ENCODE measurements at places on chromosomes 4 and X.

GRCh38 chrX:43003939-43004338, 226.0 kb upstream of the PPP1R2C start:
- no peak overlapping the region for H3K4me3 ChIP-seq
- DNase-seq: no peak
- H3K36me3 ChIP-seq: no peaks in the 10 kb centered on the region
- H3K27ac ChIP-seq: no peak overlapping the region

DNA sequence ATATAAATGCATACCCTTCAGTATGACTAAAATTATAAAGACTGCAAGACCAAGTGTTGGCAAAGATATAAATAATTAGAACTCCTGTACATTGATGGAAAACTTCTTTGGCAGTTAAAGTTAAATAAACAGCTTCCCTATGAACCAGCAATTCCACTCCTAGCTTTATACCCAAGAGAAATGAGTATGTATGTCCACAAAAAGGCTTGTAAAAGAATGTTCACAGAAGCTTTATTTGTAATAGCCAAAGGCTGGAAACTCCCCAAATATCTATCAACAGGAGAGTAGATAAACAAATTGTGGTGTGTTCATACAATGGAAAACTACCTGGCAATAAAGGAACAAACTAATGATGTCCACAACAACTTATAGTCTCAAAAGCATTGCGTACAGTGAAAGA, 184.8 kb downstream of the AMELX start:
- H3K27ac ChIP-seq: no peak overlapping the region
- no peaks in the 10 kb centered on the region for H3K27me3 ChIP-seq
- no peaks in the 10 kb centered on the region for H3K36me3 ChIP-seq
- DNase-seq: no peak
- H3K4me3 ChIP-seq: no peak overlapping the region
- H3K4me1 ChIP-seq: no peaks in the 10 kb centered on the region

GRCh38 chr4:67327245-67328017, 217.9 kb downstream of the CENPC start:
- H3K27me3 ChIP-seq: no peaks in the 10 kb centered on the region
- H3K36me3 ChIP-seq: no peaks in the 10 kb centered on the region
- no peaks in the 10 kb centered on the region for H3K4me1 ChIP-seq
- H3K4me3 ChIP-seq: no peak overlapping the region
- DNase-seq: peak; percentile 65

- no peak overlapping the region for H3K4me3 ChIP-seq
- DNase-seq: no peak
- H3K36me3 ChIP-seq: no peaks in the 10 kb centered on the region
- no peak overlapping the region for H3K27ac ChIP-seq
Observed at GRCh38 chr4:28890949-28891775, 1829.0 kb upstream of the PCDH7 start.

GRCh38 chr4:114857831-114858230, 255.6 kb downstream of the NDST4 start:
- H3K27me3 ChIP-seq: no peaks in the 10 kb centered on the region
- no peaks in the 10 kb centered on the region for H3K36me3 ChIP-seq
- no peak overlapping the region for H3K4me3 ChIP-seq
- no peak for DNase-seq
- H3K27ac ChIP-seq: no peak overlapping the region

DNA sequence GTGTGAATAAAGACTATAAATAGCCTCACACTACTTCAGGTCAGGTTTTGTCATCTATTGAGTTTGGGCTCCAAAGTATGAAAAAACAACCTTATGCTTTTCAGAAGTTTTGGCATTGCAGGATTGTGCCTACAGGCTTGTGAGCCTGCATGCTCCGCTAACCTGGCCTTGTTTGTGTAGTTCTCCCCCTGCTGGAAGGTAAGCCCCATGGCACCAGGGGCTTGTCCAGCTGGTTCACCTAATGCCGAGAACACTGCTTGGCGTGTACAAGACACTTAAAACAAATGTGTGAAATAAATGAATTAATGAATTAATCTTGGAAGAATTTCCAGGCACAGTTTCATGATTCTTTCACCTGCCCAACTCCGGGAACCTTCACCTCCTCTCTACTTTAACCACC, 1.8 kb upstream of the HSD17B10 start:
- peaks cover 4% of the 10 kb centered on the region for H3K4me1 ChIP-seq
- no peak overlapping the region for H3K27ac ChIP-seq
- no peak overlapping the region for H3K4me3 ChIP-seq
- DNase-seq: peak; percentile 90
- H3K36me3 ChIP-seq: peaks cover 5% of the 10 kb centered on the region
- peaks cover 2% of the 10 kb centered on the region for H3K27me3 ChIP-seq

DNA sequence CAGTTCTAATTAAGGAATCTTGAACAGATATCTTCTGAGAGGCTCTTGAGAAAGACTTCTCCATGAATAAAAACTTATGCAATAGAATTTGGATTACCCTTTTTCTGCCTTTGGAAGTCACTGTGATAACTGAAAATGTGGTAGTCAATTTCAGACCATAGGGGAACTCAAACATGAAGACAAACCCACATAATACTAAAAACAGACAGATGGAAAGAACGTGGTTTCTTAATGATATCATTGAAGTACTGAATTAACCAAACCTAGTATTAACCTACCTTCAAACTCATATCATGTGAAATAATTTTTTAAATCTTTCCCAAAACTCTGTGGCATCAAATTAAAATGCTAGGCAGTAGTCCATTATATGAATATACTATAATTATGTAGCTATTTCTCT, 153.5 kb downstream of the CAMK2D start:
- no peaks in the 10 kb centered on the region for H3K27me3 ChIP-seq
- no peak overlapping the region for H3K27ac ChIP-seq
- DNase-seq: no peak
- no peak overlapping the region for H3K4me3 ChIP-seq

DNA sequence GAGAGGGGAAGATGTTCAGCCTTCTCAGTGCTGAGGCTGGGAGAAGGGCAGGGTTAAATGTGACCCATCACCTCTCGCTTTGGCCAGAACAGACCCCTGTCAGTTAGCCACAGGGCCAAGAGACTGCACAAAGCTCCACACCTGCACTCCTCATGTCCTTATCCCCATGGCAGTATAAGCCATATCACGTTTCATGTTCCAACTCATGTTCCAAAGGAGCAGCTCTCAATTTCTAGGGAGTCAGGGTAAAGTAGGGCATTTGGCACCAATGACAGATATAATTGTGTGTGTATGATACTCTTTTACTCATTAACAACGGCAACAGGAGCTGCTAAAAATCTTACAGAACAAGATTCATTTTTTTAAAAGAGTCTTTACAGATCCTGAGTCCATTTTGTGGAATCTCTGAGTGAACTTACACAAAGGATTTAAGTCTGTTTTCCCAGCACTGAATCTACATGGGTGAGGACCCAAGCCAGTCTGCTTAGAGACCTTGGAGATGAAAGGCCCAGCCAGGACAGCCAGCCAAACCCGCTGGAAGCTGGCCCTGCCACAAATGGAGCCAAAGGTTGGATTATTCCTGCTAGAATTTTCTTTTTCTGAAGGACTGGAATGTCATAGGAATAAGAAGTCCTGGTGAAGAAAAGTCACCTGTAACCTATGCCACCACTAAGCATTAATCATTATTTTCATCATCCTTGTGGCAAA, 129.1 kb upstream of the SMAD1 start:
- no peak overlapping the region for H3K27ac ChIP-seq
- no peak overlapping the region for H3K4me3 ChIP-seq
- no peaks in the 10 kb centered on the region for H3K36me3 ChIP-seq
- no peak for DNase-seq

GRCh38 chrX:154374313-154375155, at the start of gene FLNA:
FLNA (minus strand) TSS chrX:154374634; CDS start chrX:154371245, 3,389 bp downstream.
- H3K27ac ChIP-seq: no peak within 1 kb of the TSS
- peak within 1 kb of the TSS; percentile 4 for H3K4me3 ChIP-seq
- DNase-seq: peak; percentile 17
- no peaks in the 10 kb centered on the region for H3K27me3 ChIP-seq

GRCh38 chrX:119288890-119289393, 52.9 kb downstream of the PGRMC1 start:
- peaks cover 3% of the 10 kb centered on the region for H3K27me3 ChIP-seq
- H3K4me1 ChIP-seq: no peaks in the 10 kb centered on the region
- no peak for DNase-seq
- no peaks in the 10 kb centered on the region for H3K36me3 ChIP-seq

- H3K27ac ChIP-seq: peak overlapping the region; percentile 15
- no peak for DNase-seq
- H3K4me1 ChIP-seq: peaks cover 25% of the 10 kb centered on the region
- peak overlapping the region; percentile 87 for H3K4me3 ChIP-seq
Observed at GRCh38 chr4:37827030-37827685, 672 bp downstream of the PGM2 start.

GRCh38 chrX:21986596-21986995, 45.5 kb upstream of the PHEX start:
- no peak overlapping the region for H3K4me3 ChIP-seq
- no peaks in the 10 kb centered on the region for H3K4me1 ChIP-seq
- H3K27ac ChIP-seq: no peak overlapping the region
